IMR-90 (cell line): ENCODE measurements at places on chromosomes 5 and 9.

- no peak for DNase-seq
Observed at GRCh38 chr5:174183701-174184100, 138.2 kb downstream of the NSG2 start.

DNA sequence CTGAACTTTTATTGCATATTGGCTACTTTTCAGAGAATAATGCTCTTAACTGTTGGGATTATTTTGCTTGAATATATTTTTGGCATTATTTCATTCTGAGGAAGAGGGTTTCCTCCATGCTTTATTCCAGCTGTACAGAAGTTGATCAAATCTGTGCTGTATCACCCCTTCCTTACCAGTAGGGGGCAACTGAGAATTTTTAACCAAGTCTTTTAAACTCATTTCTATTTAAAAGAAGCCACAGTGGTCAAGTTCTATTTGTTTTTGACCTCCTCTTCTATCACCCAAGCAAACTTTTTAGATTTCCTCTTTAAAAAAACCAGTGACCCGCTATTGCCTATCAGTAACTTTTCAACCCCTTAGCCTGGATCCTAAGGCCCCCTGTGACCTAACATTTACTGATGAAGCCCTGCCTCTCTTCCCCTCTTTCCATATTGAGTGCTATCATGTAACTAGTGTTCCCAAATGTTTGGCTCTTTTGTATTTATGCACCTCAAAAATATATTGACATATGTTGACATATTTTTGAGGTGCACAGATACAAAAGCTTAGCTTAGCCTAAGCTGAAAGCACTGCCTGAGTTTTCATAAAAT, 80.6 kb downstream of the FBXO4 start:
- peak; percentile 24 for DNase-seq

GRCh38 chr9:107513464-107514100, 24.0 kb upstream of the KLF4 start:
- no peak for DNase-seq

- no peak for DNase-seq
Observed at GRCh38 chr9:81631218-81631745, 58.1 kb downstream of the TLE1 start.

GRCh38 chr5:148790545-148791333, 35.7 kb upstream of the ADRB2 start:
- no peak for DNase-seq

DNA sequence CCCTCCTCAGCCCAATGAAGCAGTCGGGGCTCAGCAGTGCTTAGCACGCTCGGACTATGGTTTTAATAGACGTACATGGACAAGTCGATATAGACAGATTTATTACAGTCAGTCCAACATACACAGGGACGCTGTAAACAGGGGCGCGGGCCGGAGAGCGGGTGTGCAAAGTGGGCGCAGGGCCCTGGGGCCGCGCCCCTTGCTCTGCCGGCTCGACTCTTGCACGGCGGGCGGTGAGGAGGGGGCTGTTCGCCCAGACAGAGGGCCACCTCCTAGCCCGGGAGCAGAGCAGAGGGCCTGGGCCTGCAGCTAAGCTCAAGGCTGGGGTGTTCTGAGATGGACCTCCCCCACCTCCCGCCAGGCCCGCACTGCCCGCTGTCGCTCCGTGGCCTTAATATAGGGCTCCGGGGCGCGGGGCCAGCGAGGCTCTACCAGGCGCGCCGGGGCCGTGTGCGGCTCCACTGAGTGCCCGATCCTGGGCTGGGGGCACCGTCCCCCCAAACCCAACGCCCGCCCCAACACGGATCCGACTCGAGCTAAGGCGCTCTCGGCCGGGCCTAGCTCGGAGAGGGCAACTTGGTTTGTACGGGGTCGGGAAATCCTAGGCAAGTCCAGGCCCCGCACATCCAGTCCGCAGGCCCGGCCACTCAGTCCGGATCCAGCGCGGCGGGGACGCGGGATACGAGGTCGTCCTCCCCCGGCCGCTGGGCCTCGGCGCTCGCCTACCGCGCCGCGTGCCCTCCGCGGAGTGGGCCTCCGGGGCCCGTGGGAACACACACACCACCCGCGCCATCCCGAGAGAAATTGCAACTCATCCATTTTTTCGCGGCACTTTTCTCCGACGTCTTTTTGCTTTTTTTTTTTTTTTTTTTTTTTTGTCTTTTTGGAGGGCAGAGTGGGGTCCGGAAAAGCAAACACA, 6.1 kb downstream of the PITX1 start:
- no peak for DNase-seq

DNA sequence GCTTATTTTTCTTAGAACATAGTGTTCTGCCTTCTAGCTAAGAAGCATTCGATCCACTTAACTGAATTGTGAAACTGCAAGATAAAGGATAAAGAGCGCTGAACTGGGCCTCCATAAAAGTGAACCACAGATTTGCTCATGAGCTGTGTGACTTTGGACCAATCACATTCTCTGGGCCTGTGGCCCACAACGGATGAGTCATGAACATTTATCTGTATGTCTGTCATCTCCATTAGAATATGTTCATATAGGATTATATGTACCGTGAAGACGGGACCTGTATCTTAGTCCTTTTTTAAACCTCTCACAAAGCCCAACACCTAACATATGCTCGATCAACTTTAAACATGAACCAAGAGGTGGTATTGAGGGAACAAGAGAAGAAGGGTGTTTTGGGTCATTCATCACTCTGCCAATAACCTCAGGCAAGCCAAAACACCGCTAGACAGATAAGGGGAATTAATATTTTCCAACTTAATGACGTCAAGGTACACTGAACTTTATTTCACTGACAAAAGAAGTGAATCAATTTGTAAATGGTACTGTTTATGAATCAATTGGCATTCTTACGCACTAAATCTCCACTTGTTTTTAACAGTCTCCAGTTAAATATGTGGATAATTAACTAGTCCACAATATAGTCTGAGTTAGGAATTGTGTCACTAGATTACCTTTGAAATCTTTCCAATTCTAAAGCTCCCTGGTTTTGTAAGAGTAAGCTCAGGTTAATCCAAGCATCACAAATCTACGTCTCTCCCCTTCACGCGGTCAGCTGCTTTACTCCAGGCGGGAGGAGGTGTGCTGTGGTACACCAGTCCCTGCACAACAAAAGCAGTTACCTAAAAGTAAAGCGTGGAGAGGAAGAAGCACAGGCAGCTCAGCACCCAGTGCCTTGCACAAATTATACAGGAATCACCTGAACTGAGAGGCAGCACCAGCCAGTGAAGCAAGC, 1.6 kb downstream of the TMEM245 start:
- DNase-seq, result peak; percentile 89

DNA sequence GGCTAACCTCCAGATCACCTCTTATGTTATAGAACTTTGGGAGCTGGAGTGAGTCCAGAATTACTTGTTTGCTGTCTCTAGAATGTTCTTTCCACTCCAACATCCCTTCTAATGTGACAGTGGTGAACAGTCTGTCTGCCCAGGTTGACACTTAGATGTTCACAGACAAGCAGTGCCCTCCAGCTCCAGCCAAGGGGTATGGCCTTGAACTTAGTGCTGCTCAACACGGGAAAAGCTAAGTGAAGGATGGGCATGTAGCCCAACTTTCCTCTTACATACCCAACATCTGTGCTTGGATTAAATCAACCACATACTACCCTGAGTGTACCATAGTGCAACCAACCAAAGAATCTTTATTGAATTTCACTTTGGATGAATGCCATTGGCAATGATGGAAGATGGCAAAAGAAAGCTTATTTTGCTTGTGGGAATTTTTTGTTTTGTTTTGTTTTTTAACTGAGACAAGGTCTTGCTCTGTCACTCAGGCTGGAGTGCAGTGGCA, 201.2 kb downstream of the NXNL2 start:
- DNase-seq, result no peak

- DNase-seq, result no peak
Observed at GRCh38 chr9:115042781-115043509, 75.0 kb downstream of the TNC start.

GRCh38 chr5:178476972-178477754, 113.0 kb downstream of the COL23A1 start:
- DNase-seq, result no peak
